ENCODE measurements at places on chromosomes 16 and 17.

DNA sequence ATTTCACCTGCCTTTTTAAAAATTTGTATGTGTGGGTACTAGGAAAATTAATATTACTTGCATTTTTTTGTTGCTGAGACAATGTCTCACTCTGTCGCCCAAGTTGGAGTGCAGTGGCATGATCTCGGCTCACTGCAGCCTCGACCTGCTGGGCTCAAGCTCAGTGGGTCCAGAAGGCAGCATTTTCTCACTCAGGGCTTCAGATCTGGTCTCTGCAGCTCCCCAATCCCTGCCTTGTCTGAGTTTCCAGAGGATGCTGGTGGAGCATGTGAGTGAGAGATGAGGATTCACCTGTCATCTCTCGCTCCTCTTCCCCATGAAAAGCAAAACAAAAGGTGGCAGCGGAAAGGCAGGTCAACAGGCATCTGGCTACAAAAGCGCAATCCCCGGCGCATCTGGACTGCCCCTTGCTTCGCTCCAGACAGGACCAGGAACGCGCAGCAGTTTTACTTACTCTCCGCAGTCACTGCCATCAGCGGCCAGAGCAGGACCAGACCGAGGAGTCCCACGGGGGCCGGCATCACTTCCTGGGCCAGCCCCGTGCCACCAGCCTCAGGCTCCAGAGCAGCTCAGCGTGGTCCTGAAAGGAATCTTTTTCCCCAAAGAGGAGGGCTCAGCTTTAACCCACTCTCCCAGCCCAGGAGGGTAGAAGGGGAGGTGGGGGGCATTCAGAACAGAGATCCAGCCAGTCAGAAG lies 59.9 kb downstream of the LITAF start:
- no peak for DNase-seq

DNA sequence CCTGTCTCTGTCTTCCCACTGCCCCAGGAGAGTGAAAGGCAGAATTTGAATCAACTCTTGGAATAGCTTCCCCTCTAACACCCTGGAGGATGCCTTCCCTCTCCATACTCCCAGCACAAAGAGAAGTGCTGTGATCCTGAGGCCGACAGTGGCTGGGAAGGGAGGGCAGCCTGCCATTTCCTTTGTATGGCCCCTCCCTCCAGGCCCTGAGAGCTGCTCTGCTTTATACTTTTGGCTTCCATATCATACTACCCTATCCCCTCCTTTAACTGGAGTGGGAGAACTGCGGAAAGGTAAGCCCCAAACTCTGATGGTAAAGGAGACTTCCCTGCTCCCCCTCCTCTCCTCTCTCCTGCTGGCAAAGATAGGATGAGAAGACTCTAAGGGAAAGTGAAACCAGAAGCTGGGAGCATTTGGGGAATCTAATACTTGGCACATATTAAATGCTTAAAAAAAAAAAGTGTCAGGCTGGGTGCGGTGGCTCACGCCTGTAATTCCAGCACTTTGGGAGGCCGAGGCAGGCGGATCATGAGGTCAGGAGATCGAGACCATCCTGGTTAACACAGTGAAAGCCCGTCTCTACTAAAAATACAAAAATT lies 4.1 kb upstream of the MED24 start:
- no peak for DNase-seq

DNA sequence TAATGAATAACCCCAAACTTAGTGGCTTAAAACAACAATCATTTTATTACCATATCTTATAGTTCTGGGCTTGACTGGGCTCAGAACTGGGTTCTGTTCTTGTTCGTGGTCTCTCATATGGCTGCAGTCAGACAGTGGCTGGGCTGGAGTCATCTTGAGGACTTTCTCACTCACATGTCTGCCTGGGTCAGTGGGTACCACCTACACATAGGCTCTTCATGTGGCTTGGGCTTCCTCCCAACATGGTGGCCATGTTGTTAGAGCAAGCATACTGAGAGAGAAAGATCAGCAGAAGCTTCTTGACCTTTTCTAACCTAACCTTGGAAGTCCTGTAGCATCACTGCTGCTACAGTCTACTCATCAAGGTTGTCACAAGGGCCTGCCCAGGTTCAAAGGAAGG lies 158.6 kb upstream of the SDK2 start:
- DNase-seq: no peak

DNA sequence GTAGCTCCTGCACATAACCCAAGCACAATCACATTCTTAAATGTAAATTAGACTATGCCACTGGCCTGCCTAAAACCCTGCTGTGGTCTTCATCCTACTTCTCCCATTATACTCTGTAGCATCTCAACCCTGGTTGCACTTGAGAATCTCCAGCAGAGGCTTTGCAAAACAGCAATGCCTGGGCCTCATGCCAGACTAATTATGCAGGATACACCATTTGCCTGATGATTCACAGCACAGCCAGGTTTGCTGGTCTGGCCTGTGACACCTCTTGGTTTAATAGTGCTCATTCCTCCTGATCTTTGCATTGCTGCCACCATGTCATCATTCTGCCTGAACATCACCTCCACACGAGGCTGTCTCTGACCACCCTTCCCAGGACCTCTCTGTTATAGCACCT lies 491.9 kb upstream of the TOM1L1 start:
- DNase-seq: no peak

GRCh38 chr17:14078027-14078426 lies 8.7 kb downstream of the COX10 start:
- DNase-seq: no peak

Data from AG09319 (cell line).